ENCODE measurements at places on chromosomes 12 and 14. TPM values are rescaled to one million over a fixed set of nuclear protein-coding genes. Genes with fewer than 3 reads are reported as not detected.

The SLC10A1 gene
- total RNA-seq = not detected

The CCDC177 gene
- total RNA-seq = not detected

The CPSF6 gene
- 81.3 TPM for total RNA-seq

The FGF6 gene
- not detected for total RNA-seq

The HOXC13 gene
- total RNA-seq = not detected

The WNT1 gene
- 5.9 TPM for total RNA-seq

The TTC9 gene
- total RNA-seq = 5.4 TPM

The DPPA3 gene
- total RNA-seq = not detected

The HOXC4 gene
- total RNA-seq = 0.58 TPM

The LRRC9 gene
- total RNA-seq = not detected

The TMEM132C gene
- not detected for total RNA-seq

The TEX52 gene
- total RNA-seq = not detected

The HOXC9 gene
- total RNA-seq = not detected

The C12orf60 gene
- total RNA-seq = 0.14 TPM

The STAC3 gene
- 1.5 TPM for total RNA-seq

The TSPAN19 gene
- total RNA-seq = not detected

The KRT71 gene
- total RNA-seq = not detected

The DRAM1 gene
- total RNA-seq = 7.5 TPM

The CCDC38 gene
- total RNA-seq = not detected

The GYS2 gene
- 0.17 TPM for total RNA-seq

The FAM186B gene
- total RNA-seq = 0.50 TPM

The A2M gene
- total RNA-seq = not detected

The NPAS3 gene
- not detected for total RNA-seq

The NOS1 gene
- not detected for total RNA-seq

The RHOJ gene
- total RNA-seq = not detected

The ADCY6 gene
- total RNA-seq = not detected

The EPS8 gene
- total RNA-seq = 2.1 TPM

The SRRM4 gene
- total RNA-seq = not detected

The HOXC10 gene
- not detected for total RNA-seq

The SLC7A7 gene
- total RNA-seq = 0.33 TPM

The ZDHHC22 gene
- total RNA-seq = not detected

The ABHD12B gene
- not detected for total RNA-seq

The VDR gene
- 0.90 TPM for total RNA-seq

The PTPRB gene
- total RNA-seq = not detected

The KLHDC1 gene
- total RNA-seq = 11.0 TPM

The RD3L gene
- not detected for total RNA-seq

The OTX2 gene
- total RNA-seq = not detected

The TNFRSF1A gene
- 18.8 TPM for total RNA-seq

The HCAR3 gene
- total RNA-seq = not detected

The SOX5 gene
- total RNA-seq = not detected

The BMAL2 gene
- not detected for total RNA-seq

The LAG3 gene
- total RNA-seq = 8.5 TPM

The AMIGO2 gene
- 12.5 TPM for total RNA-seq

The KERA gene
- total RNA-seq = not detected

The ORAI1 gene
- total RNA-seq = 59.0 TPM

The PTPN6 gene
- 63.9 TPM for total RNA-seq

The BCL2L14 gene
- 0.38 TPM for total RNA-seq

The TAS2R42 gene
- total RNA-seq = not detected

The TAS2R20 gene
- 0.33 TPM for total RNA-seq

The CELA1 gene
- total RNA-seq = not detected

The TAS2R19 gene
- total RNA-seq = 0.54 TPM

The CCDC175 gene
- total RNA-seq = not detected

Data from CD8-positive, alpha-beta T cell (primary cell).